ENCODE measurements at places on chromosomes 5 and 9.

GRCh38 chr5:141807329-141807728 is 70.9 kb downstream of the PCDH1 start:
- no peak for DNase-seq

DNA sequence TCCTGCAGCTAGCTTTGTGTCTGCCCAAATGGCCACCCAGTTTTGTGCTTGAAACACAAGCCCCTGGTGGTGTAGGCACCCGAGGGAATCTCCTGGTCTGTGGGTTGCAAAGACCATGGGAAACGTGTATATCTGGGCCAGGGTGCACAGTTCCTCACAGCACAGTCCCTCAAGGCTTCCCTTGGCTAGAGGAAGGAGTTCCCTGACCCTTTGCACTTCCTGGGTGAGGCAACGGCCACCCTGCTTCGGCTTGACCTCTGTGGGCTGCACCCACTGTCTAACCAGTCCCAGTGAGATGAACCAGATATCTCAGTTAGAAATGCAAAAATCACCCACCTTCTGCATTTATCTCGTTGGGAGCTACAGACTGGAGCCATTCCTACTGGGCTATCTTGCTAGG is 865.0 kb upstream of the ACO1 start:
- no peak for DNase-seq

DNA sequence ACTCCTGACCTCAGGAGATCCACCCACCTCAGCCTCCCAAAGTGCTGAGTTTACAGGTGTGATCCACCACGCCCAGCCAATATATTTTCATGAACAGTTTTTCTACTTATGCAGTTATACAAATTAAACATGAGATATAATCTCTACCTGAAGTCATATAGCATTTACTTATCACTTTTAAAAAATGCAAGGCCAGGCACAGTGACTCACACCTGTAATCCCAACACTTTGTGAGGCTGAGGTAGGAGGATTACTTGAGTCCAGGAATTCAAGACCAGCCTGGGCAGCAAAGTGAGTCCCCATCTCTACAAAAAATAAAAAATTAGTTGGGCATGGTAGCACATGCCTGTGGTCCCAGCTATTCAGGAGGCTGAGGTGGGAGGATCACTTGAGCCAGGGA is 164.7 kb upstream of the LHFPL2 start:
- DNase-seq, result no peak

DNA sequence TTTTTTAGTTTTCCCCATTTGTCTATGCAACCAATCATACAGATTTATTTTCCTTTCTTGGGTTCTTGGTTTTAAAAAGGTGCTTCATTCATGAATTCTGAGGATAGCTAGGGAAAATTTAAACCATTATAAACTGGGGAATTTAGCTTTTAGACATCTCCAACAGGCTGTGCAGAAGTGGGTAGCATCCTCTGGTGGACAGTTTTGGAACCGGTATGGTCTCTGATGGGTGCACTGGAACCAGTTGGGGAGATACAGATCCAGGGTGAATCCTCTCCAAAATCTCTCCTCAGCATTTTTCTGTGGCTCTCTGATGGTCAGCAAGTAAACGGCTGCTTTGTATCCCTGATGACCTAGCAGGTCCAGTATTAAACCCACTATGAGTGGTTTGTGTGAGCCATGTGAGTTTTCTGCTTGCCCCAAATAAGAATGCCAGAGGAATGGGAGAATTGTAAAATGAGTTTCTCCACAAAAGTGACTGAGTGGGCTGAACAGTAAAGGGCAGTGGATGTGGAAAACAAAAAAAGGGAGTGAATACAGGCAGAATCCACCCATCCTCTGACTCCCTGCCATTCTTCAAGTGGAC is 9.1 kb upstream of the DNAJC25 start:
- no peak for DNase-seq

- peak; percentile 6 for DNase-seq
These were observed 39.0 kb upstream of the OSMR start for GRCh38 chr5:38806775-38807258.

DNA sequence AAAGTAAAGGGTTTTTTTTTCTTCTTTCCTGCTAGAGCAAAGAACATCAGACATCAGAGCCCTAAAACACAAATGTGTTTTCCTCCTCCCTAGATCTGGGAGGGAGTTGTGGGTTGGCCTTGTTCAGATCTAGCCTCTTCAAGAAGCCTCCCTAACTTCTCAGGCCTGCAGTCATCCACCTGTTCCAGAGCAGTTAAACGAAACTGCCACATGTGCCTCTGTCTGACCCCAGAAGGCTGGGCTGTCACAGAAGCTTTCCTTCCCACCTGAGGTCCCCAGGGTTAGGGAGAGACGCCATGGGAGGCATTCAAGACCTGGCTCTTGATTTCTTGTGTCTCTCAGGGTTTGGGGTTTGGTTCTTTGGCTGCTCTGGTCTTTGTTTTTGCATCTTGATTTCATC is 87.0 kb downstream of the DAB2IP start:
- no peak for DNase-seq

DNA sequence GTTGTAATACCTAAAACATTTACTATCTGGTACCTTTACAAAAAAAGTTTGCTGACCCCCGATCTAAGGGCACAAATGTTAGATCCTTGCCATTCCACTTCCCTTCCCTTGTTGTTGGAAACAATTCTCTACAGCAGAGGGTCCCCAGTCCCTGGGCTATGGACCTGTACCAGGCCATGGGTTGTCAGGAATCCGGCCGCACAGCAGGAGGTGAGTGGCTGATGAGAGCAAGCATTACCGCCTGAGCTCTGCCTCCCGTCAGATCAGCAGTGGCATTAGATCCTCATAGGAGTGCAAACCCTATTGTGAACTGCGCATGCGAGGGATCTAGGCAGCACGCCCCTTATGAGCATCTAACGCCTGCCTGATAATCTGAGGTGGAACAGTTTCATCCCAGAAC is 248.5 kb downstream of the AP3B1 start:
- no peak for DNase-seq

DNA sequence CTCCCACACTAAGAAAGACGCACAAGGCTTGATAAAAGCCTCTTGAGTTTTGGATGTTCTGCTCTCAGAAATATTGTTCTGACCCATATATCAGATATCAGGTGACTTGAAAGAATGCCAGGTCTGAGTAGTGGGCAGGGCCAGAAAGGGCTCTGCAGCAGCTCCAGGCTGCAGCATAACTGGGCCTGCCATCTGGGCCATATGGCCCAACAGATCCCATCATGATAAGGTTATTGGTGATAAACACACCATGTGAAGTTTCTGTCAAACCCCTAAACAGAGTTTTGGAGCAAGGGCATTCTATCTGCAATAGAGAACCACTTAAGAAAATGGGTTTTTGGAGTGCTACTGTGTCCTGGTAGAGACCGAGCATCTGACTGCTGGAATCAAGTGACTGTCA is 29.8 kb upstream of the NPM1 start:
- DNase-seq, result no peak

DNA sequence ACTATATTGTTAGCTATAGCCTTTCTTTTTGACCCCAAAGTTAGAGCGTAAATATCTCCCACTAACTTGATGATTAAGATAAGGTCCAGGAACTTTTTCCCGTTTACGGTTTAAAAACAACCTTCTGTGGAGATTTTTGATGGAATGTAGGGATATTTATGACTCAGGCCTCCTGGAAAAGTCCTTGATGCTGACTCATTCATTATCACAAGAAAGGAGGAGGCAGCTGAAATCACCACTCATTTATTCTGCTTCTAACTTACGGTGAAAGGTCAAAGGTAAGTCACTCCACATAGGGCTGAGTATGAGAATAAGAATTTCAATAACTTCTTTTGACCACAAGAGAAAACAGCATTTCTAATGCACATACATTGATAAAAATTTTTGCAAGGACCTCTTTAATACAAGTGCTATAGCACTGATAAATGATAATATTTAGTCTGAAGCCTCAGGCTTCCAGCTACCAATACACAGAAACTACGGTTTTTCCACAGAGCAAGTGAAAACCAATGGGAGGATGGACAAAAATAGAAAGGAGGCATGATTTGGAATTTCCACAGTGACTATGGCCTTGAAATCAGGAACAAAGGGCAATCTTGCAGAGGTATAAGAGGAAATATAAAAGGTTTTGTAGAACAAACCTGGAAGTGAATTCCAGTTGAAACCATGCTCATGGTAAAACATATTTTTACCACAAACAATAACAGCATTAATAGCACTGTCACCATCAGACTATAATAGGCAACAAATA is 146.5 kb downstream of the PPP2R2B start:
- no peak for DNase-seq

- peak; percentile 38 for DNase-seq
These were observed 65.7 kb upstream of the IL6ST start for GRCh38 chr5:56060276-56061110.

DNA sequence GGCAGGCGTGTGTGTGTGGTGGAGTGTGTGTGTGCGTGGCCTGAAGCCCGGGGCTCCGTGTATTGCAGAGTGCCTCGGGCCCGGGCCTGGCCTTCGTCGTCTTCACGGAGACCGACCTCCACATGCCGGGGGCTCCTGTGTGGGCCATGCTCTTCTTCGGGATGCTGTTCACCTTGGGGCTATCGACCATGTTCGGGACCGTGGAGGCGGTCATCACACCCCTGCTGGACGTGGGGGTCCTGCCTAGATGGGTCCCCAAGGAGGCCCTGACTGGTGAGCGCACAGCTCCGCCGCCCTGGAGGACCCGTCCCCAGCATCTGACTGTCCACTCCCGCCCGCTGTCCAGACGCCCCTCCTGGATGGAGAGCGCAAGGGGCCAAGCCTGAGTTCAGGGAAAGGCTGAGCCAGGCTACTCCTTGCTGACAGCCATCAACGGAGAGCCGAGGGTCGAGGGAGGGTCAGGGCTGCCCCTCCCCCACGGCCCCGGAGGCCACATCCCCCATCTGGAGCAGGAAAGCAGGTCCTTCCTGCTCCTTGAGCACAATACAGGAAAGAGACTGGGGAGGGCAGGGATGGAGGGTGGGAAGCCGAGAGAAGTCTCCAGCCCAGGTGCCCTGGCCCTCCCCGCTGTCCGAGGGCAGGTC is 18.4 kb downstream of the SLC6A18 start:
- no peak for DNase-seq

- DNase-seq, result no peak
These were observed 29.2 kb upstream of the NSMF start for GRCh38 chr9:137488327-137488653.

DNA sequence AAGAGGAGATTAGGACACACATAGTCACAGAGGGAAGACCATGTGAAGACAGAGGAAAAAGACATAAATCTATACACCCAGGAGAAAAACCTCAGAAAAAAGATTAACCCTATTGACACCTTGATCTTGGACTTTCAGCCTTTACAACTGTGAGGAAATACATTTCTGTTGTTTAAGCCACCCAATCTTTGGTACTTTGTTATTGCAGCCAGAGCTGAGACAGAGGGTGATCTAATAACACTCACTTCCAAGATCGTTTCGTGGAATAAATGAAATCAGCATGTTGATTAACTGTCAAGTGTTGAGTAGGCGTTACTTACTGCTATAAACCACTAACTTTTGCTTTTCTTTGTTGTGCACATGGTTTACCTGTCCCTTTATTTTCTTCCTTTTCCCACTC is 361.2 kb upstream of the RIOK2 start:
- no peak for DNase-seq

- no peak for DNase-seq
These were observed 94.2 kb downstream of the PCSK1 start for GRCh38 chr5:96338624-96339415.

GRCh38 chr9:33466565-33467495 is 6.9 kb downstream of the NOL6 start:
- DNase-seq, result peak; percentile 67

GRCh38 chr5:178839319-178839704 is 20.4 kb upstream of the ZNF354B start:
- DNase-seq, result peak; percentile 21

DNA sequence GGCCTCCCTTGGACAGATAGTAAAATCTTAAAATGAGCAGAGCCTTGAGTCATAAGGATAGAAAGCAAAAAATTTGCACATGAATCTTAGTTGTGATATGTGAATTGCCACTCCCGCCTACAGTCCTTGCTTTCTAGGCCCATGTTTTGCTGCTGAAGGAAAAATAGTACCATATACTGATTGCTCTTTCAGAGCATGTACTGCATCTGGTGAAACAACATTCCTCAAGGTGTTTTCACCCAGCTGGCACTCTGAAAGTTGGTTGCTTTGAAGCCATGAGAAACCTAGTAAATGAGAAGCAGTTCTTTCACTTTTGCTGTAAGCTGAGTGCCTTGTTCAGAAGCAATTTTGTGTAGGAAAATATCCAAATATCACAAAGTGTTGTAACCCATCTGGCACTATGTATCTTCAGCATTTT is 10.3 kb downstream of the CDC37L1 start:
- no peak for DNase-seq

- DNase-seq, result no peak
These were observed 79.5 kb upstream of the ZNF608 start for GRCh38 chr5:124825983-124826337.

DNA sequence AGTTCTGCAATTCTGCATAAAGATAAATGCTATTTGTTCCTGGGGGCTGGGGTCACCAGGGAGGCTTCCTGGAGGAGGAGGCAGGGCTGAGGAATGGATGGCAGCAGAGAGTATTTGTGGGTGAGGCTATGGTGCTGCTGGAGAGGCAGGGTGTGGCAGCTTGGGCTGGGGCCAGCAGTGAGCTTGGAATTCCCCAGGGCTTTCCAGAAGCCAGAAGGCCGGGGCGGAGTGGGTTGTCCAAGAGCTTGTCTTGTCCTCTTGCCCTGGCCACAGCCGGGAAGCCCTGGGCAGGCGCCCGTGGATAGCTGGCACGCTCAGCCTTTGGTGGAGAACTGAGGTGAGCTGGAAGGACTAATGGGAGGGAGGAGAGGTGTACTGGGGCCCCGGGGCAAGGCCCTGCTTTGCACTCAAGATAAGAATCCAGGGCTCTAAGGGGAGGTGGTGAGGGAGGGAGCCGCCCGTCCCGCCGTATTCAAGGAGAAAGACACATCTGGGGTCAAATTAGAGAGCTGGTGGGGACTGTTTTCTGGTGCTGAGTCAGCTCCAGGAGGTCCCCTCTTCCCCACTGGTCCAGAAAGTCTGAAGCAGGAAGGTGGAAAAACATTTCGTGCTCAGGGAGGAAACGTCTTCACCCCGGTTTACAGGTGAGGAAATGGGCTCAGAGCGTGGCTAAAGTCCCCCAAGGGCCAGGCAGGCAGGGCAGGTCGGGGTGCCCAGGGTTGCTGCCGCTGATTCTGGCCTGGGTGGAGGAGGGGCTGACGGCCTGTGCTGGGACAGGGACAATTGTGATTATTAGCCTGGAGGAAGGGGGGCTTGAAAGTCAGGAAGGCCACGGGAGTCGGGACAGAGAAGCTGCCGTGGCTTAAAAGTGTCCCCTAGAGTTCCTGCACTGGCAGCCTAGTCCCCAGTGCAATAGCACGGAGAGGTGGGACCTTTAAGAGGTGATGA is 26.9 kb upstream of the CNOT6 start:
- no peak for DNase-seq

GRCh38 chr9:128043467-128043868 is 23.7 kb downstream of the NAIF1 start:
- no peak for DNase-seq

GRCh38 chr5:142727735-142728047 is 41.8 kb upstream of the FGF1 start:
- no peak for DNase-seq

DNA sequence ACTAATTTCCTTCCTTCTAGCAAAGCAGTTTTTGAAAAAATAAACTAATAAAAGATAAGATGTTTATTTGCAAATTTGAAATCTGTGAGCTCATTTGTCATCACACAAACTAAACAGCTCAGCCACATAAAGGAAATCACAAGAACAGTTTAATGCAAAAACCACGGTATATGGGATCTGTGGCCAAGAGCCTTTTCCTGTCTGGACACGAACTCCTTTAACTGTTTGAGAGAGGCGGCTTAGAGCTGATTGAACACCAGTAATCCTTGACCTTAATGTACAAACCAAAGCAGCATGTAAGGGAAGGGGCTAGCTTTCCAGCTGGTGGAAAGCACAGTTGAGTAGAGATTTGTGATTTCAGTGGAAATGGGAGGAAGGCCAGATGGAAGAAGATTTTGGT is 66.3 kb upstream of the SPINK5 start:
- no peak for DNase-seq

All from stimulated activated CD4-positive, alpha-beta T cell treated with anti-CD3 and anti-CD28 coated beads, Interleukin-15, amount 100 ng/mL, for 48 hours (primary cell).